WERI-Rb-1 (cell line): ENCODE measurements at places on chromosomes 7 and 10.

DNA sequence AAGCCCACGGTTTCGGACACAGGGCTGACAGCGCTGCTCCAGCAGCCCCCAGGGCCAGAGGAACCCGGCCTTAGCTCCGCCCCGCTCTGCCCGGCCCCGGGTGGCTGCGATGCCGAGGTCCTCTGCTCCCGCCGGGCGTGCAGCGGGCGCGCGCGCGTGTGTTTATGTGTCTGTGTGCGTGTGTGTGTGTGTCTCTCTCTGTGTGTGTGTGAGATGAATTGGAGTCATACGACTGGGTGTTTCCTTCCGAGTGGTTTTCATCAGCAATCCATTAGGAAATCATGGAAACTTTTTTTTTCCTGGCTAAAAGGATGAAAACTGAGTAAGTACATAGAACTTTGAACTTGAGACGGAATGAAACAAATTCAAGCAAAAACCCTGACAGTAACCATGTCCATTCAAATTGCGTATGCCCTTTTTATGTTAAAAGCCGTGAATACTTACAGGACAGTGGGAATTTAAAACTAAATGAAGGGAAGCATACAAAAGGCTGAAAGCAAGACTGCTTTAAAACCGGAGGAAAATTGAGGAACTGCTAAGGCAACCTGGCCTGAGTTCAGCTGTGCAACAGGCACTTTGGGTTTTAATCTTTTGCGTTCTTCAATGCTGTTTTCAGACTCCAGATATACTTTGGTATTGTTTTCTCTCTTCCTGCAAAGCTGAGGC, at the start of gene CPED1:
Gene CPED1 (plus strand): TSS at position 121 of the 666 bp plus-strand sequence. CDS start 911 bp downstream, outside the sequence.
- peak; percentile 49 for DNase-seq

DNA sequence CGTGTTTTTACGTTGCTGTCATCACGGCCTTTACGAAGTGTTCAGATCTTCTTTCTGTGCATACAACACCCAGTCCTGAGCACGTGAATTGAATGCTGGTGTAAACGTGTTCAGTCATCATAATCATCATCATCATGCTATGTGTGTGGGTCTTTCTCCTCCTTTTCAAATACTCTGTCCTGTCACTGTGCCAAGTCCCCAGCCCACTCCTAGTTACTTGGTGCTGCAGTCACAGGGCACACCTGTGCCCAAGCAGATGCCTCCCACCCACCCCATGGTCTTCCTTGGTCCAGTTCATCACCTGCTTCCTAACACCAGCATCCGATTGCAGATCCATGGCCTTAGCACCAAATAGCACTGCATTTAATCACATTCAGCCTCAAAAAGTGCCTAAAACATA, 78.6 kb upstream of the MGMT start:
- no peak for DNase-seq

DNA sequence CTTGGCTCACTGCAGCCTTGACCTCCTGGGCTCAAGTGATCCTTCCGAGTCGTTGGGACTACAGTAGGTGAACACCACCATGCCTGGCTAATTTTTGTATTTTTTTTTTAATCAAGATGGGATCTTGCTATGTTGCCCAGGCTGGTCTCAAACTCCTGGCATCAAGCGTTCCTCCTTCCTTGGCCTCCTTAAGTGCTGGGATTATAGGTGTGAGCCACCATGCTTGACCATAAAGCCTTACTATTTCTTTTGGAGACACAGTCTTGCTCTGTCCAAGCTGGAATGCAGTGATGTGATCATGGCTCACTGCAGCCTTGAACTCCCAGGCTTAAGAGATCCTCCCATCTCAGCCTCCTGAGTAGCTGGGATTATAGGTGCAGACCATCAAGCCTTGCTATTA, 12.6 kb downstream of the TFAM start:
- no peak for DNase-seq

GRCh38 chr10:22795546-22795945, 81.2 kb upstream of the PIP4K2A start:
- no peak for DNase-seq

DNA sequence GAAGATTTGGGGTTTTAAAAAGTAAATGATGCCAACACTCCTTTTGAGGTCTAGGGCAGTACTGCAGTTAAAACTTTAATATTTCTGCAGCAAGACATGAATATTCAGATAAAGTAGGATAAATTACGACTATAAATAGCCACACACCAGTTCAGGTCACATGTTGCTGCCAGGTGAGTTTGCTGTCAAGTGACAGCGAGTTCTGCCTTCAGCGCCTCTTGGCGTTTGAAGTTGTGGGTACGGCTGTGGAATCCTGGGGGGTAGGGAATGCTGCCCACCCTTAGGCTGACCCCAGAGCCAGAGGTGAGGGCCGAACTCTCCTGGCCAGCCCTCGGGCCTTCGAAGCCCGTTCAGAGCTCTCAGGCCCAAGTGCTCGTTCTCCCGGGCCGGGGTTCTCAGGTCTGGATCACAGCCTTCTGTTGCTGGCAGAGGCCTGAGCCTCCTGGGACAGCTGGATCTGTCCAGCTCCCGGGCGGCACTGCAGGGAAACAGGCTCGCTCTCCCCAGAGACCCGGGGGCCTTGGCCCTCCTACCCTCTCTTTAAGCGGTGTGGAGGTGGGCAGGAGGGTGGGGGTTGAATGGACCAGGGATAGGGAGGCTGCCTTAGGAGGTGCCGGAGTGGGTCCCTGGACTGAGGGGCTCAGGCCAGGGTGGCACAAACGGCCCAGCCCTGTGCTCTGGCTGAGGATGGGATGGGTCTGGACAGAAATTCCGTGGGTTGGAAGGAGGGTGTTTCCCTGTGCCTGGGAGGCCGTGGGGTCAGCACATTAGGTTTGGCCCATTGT, 5.4 kb downstream of the BRI3 start:
- DNase-seq = no peak

GRCh38 chr10:81152656-81153055, 615.0 kb downstream of the SH2D4B start:
- DNase-seq = no peak

GRCh38 chr10:118903251-118903650, 126.3 kb upstream of the NANOS1 start:
- DNase-seq = no peak

GRCh38 chr10:63204667-63205391, 71.7 kb downstream of the NRBF2 start:
- no peak for DNase-seq

- DNase-seq = no peak
Observed at GRCh38 chr7:13802651-13803050, 186.8 kb downstream of the ETV1 start.
